NCI-H1930 (cell line): ENCODE measurements at places on chromosomes 5 and 9.

DNA sequence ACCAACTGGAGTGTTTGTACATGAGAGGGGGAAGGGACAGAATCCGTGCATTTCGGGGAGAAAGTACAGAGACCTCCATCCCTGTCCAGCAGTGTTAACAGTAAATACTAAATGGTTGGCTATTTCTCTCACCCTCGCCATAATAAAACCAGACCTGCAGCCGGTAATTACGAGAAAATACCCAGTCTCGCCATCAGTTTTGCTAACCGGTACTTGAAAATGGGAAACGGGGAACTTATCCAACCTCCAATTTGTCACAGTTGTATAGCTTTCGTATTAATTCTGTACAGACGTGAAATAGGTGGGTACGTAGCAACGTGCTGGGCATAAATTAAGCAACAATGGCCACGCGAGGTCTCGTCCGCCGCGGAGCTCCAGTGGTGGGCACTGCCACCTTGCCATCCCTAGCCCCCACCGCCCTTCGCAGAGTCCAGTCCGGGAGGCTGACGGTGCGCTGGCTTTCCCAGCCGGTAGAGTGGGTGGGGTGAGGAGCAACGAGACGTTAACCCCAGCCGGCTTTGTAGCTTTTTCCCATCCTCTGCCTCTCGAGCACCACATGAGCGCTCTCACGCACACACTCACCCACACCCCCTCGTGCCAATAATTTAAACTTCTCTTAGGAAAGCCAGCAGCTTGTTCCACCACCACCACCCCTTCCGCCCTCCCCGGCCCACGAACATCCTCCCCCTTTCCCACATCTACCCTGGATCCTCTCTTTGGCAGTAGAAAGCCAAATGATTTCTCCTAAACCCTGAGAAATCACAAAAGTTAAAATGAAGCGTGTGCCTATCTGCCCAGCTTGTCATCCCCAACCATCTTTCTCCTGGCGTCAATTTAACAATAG lies 1.8 kb downstream of the ELAVL2 start:
- DNase-seq = no peak

- DNase-seq = no peak
Observed at GRCh38 chr5:177327539-177328522, 16.1 kb upstream of the MXD3 start.

GRCh38 chr5:68251804-68252522 lies 36.4 kb downstream of the PIK3R1 start:
- DNase-seq = no peak

- no peak for DNase-seq
Observed at GRCh38 chr9:91659529-91660495, 236.2 kb upstream of the NFIL3 start.

DNA sequence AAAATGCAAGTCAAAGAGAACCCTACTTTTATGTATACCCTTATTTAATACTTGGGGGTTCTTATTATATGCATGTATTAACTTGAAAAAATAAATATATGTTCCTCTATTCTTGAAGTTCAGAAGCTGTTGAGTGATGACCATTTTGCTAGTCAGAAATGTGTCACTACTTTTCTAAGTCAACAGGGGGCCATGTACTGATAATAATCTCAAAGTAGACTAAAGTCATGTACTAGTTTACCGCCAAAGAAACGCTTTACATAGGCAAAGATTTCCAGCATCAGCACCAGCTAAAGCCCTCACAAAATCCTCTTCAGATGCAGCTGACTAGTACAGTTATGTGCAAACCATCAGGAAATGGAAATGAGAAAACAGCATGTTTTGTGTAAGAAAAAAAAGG lies 5.7 kb upstream of the BHMT start:
- DNase-seq = no peak

GRCh38 chr5:140443-140829 lies 48.5 kb downstream of the PLEKHG4B start:
- no peak for DNase-seq

DNA sequence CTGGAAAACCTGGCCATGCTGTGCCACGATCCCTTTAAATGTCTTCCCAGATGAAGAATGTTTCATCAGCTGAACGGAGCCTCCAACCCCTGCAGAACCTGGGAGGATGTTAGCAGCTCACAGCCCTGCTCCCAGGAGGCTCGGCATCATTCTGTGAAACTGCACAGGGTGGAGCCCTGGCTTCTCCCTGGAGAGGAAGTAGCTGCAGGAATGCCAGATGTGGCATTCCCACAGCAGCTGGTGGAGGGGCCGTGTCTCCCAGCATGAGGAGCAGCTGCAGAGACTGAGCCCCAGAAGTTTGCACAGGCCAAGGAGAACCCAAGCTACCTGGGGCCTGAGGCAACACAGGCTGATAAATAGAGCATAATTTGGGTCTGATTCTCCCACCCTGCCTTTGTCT lies 165.8 kb upstream of the MAP3K1 start:
- DNase-seq = no peak

DNA sequence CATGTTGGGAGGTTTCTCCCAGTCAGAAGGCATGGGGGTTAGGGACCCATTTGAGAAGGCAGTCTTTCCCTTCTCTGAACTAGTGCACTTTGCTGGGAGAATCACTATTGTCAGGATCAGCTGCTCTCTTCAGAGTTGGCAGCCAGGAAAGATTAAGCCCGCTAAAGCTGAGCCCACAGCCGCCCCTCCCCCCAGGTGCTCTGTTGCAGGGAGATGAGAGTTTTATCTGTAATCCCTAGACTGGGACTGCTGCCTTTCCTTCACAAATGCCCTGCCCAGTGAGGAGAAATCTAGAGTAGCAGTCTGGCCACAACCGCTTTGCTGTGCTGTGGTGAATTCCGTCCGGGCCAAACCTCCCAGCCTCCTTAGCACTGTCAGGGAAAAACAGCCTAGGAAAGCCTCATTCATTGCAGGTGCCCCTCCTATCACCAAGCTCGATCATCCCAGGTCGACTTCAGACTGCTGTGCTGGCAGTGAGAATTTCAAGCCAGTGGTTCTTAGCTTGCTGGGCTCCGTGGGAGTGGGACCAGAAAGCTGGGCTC lies 69.8 kb downstream of the CNTLN start:
- no peak for DNase-seq

DNA sequence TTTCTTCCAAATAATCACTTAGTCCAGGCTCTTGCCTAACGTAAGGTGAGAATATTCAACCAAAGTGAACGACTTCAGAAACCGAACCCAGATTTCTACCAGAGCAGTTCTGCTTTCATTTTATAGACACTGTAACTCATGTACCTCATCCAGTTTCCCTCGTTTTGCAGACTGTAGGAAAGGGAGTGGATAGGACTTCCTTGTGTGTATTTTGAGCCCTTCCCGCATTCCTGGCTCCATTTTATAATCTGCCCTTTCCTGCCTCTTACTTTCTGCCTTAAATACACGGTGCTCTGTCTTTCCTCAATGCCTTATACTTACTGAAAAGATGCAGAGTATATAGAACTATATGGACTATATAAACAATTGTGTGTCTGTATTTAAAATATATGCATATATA lies 20.8 kb downstream of the MINAR2 start:
- DNase-seq = no peak

- DNase-seq = no peak
Observed at GRCh38 chr9:135555203-135555602, 6.4 kb upstream of the PAEP start.

- DNase-seq = no peak
Observed at GRCh38 chr5:148748702-148749392, 77.6 kb upstream of the ADRB2 start.

GRCh38 chr5:42992088-42992879 lies 47.8 kb downstream of the ANXA2R start:
- no peak for DNase-seq

DNA sequence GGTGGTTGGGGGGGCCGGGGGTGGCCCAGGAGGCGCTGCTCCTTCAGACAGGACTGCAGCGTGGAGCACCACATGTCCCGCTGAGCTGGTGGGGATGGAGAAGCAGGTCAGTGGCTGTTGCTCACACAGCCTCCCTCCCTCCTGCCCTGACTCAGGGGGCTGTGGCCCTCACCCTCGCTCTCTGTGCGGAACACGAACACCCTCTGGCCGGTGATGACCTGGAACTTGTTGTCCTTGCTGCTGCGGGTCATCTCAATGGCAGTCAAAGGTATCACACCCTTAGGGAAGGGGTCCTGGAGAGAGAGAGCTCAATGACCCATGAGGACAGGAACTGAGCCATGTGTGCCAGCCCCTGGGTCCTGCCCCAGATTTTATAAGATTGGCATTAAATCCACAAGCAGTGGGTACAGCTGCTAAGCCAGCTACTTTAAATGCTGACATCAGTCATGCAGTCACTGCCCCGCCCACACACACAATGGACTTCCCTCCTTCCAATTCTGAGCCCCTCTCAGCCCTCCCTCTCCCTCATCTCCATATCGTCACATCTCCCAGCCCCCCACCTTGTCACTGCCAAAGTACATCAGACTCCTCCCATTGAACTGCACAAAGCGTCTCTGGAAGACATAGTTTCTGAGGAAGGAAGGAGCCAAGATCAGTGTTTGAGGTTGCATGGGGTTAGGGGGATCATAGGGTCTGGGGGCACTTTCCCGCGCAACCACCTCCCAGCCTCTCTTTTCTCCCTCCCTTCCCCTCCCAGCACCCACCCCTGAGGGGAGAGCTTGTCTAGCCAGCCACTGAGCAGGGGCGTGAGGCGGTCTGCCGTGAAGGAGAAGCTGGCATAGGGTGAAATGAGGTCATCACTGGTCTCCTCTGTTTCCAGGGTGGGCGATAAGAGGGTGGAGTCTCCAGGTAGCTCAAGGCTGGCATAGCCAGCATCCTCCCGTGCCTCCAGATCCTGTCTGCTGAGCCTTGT lies 8.9 kb downstream of the ARAP3 start:
- no peak for DNase-seq

GRCh38 chr9:129777769-129778130 lies 24.9 kb upstream of the PTGES start:
- no peak for DNase-seq

- DNase-seq = no peak
Observed at GRCh38 chr9:94875300-94876020, 149.0 kb downstream of the AOPEP start.

- DNase-seq = no peak
Observed at GRCh38 chr5:157821822-157822622, 36.9 kb downstream of the CLINT1 start.

GRCh38 chr5:43315263-43315662 lies 2.1 kb upstream of the HMGCS1 start:
- DNase-seq = no peak

DNA sequence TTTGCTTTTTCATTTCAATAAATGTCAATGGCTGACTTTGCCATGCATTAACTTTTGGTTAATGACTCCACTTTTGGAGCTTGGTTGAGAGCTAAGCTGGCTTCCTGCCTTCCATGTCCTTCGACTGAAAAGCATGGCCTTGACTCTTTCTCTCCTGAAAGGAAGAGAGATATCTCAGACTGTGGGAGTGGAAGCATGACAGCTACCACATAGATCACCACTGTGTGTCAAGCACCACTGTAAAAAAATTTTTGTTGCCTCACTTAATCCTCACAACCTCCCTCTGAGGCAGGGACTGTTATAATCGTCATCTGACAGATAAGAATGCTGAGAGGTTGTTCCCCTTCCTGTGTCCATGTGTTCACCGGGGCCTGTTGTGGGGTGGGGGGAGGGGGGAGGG lies 184.8 kb downstream of the RORB start:
- no peak for DNase-seq

DNA sequence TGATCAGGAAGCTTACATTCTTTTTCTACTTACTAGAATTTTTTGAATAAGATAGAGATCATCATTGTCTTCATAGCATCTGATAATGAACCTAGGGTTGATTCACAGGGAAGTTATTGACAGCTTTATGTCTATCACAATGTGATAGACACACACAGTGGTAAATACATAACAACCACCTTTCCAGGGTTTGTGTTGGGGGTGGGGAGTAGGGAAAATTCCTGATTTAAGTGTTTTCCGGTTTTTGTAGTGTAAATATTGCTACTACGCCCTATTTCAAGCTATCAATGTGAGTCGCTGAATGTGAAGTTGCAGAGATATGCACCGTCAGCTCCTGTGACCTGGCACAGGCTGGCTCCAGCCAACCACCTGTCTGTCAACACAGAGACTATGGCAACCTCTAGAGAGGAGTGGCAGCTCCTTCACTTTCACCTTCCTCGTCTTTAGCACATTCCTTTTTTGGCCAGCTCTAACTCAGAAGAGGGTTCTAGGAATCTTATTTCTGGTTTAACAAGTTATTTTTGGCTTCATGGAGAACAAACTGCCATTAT lies 224.9 kb downstream of the MAT2B start:
- DNase-seq = no peak

DNA sequence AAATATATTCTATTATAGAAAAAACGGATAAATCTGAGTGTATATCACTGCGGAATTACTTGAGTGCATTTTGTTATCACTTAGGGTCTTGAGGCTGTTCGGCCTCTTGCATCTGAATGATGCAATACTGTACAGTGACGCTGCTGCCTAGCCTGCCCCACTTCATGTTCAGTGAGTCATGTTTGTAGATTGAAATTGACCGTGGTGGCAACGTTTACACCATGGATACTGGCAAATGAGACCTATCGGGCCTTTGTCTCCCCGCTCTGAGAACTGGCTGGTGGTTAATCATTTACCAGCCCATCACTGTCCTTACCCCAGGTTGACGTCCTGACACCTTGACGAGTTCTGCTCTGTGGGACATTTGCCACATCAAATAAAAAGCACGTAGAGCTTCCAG lies 510.1 kb upstream of the ADAMTS16 start:
- DNase-seq = no peak
